ENCODE measurements at places on chromosomes 16 and 17.

DNA sequence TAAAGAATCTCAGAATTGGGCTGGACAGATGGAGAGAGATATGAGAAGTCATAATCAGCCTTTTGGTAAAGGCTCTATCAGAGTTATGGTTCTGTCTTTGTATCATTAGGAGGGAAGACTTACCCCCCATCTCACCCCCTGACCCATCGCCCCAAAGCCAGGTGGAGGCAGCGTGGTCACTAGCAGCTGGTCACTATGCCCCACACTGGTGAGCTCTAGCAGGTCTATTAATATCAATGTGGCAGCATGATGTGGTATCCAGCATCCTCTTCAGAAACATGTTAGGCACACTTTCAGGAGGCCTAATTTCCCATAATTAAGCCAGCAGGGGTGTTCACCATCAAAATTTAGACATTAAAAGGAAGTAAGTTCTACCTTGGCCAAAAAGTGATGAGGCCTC is 183.8 kb upstream of the COX10 start:
- DNase-seq: no peak

GRCh38 chr17:82474223-82475010 is 15.9 kb downstream of the NARF start:
- no peak for DNase-seq

DNA sequence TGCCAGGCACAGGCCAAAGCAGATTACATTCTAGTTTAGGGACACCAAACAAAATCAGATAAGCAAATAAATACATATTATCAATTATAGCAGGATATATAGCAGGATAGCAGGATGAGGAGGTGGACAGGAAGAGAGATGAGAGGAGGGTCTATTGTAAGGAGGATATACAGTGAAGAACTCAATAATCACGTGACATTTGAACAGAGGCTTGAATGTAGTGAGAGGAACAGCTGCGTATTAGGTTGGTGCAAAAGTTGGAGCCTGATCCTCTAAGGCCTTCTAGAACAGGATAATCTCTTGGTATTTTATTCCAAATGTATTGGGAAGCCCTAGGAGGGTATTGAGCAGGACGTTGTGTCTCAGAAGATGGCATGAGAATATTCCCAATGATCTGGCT is 136.7 kb downstream of the CYLD start:
- DNase-seq: no peak

- no peak for DNase-seq
Measured at GRCh38 chr16:21666772-21667171, 3.0 kb downstream of the OTOA start.

GRCh38 chr17:80991645-80992076 is at the start of gene CHMP6:
Gene CHMP6, plus strand, starts transcription at chr17:80991841. Its CDS starts 78 bp downstream, at chr17:80991919.
- peak; percentile 48 for DNase-seq

GRCh38 chr17:13047011-13047606 is 29.3 kb upstream of the ELAC2 start:
- DNase-seq: no peak

DNA sequence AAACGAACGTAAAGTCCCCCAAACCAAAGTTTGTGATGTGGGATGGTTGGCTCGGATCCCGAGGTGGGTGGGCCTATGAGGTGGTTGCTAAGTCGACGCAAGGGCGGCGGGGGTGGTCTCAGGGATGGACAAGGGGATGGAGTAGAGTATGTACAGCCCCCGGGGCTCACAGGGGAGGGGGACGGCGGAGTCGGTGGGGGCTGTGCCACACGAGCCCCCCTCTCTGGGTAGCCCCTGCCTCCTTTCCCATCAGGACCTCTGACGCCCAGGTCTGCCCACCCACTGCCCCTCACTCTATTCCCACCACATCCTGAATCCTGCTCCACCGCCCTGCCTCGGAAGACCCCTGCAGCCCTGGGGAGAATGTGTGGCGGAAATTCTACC is 15.2 kb downstream of the IL34 start:
- DNase-seq: no peak

GRCh38 chr17:80322864-80323263 is 62.2 kb downstream of the RNF213 start:
- no peak for DNase-seq

DNA sequence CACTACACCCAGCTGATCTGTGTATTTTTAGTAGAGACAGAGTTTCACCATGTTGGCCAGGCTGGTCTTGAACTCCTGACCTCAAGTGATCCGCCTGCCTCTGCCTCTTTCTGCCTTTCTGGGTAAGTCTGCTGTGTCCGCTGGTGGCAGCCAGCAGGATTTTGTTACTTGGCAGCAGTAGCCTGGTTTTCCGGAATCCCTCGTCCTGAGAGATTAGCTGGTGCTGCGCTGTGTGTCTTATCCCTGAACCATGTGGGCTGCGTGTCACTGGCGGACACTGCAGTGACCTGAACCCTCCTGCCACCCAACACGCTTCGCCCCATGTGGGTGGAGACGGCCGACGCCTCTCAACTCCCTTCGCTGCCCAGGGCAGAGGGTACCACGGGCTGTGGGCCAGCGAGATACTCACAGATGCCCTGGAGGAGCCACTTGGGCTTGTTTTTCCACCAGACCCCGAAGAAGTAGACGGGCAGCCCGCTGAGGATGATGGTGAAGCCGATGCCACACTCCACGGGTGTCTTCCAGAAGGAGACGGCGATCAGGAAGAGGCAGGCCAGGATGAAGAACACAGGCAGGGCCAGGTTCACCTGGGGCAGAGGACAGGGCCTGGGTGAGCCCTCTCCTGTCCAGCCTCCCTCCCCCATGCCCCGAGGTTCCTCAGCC is 35.2 kb downstream of the SLC7A5 start:
- no peak for DNase-seq
